ENCODE measurements at places on chromosomes 7 and 10.

- no peak for DNase-seq
Observed at GRCh38 chr7:65448816-65449504, 75.3 kb downstream of the ZNF92 start.

GRCh38 chr10:71998840-71999194, 34.6 kb downstream of the CHST3 start:
- DNase-seq, result no peak

DNA sequence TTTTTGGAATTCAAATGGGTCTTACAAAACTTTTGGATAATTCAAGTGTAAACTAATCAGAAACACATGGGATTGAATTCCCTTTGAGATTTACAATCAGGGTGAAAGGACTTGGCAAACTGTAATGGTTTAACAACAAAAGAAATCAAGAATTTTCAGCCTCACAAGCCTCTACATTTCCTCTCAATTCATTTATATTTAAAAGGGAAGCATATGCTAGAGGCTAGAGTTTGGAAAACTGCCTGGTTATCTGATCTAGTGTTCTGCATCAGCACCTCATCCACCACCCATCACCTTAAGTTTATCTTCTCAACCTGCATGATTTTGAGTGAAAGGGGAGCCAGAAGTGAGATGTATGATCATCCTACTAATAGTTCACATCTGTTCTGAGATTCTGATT, 120.7 kb downstream of the TES start:
- no peak for DNase-seq

DNA sequence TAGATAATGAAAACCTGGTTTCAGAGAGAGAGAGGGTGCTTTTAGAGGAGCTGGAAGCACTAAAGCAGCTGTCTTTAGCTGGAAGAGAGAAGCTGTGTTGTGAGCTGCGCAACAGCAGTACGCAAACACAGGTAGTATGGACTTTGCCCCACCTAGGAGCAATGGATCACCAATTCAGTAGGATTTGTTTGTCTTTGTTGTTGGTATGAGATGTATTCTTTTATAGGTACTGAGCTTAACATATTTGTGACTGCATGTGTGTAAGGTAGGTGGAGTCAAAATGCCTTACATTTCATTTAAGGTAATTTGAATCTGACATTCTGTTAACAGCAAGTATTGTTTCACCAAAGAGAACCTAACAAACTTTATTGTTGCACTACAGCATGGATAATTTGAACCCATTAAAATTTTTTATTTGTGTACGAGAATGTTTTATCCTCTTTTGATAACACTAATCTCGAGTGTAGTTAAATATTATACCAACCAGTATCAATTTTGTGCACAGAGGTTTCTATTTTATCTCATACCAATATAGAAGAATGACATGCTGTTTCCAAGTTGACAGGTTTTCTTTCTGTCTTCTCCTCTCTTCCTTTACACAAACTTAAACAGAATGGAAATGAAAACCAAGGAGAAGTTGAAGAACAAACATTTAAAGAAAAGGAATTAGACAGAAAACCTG, 92.1 kb downstream of the CYP51A1 start:
- DNase-seq, result no peak

GRCh38 chr10:121928528-121928884, 675 bp upstream of the ATE1 start:
- DNase-seq, result no peak

GRCh38 chr10:127498087-127498486, 51.0 kb upstream of the NPS start:
- DNase-seq, result no peak

GRCh38 chr10:79027147-79028055, 41.4 kb upstream of the ZMIZ1 start:
- DNase-seq, result no peak

- DNase-seq, result no peak
Observed at GRCh38 chr10:68239596-68240150, 7.8 kb upstream of the ATOH7 start.

DNA sequence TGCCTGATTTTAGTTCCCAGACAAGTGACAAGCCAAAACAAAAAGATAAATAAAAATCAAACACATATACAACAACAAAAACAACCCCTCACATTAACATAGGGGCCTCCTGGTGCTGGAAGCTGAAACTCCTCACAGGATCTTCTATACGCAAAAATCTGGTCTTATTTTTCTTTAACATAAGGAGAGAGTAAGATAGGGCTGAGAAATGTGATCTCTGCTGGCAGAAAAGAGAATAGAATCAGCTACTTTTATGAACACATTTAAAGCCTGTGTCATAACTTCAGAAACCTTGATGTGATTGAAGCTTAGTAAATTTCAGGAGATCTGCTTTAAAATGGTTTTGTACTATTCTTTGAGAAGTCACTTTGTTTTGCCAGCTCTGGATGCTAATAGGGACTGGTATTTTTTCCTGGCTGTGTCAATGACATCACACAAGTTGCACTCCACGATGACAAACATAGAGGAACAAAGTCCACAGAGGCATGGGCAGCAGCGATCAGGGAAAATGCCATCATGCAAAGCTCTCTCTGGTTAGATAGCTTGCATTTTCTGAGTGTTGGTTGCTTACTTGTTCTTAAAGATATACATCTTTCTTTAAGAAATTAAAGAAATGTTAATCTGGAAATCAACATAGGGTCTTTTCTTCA, 176.6 kb upstream of the SP4 start:
- no peak for DNase-seq

DNA sequence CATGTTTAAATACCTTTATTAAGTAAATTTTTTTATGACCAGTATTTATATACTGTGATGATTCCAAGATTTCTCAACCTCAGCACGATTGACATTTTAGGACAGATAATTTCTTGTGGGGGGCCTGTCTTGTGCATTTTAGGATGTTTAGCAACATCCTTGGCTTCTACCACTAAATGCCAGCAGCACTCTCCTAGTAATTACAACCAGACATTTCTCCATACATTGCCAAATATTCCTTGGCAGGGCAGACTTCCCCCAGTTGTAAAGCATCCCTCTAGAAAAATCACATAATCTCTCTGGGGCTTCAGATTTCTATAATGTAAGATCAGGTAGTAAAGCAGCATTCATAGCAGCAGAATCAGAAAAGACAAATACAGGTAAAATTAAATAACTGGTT, 7.8 kb upstream of the LIPM start:
- no peak for DNase-seq

DNA sequence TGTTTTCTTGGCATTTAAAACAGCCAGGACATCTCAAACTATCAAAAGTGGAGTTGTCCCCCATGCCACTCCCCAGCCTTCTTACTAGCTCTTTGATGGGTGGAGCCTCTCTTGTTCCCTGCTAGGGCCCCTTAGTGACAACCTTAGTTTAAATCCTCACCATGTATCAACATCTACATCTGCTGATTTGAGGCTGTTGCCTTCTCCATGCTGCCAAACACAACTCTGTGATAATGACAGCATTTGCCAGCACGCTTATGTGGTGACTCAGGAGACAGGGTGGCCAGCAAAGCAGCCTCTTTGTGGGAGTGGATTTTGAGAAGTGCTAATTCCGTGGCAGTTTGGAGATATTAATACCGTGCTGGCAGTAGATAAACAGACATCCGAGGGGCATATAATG, 145.4 kb downstream of the LRRC4 start:
- peak; percentile 39 for DNase-seq

GRCh38 chr10:63348245-63348850, 117.4 kb downstream of the JMJD1C start:
- no peak for DNase-seq

DNA sequence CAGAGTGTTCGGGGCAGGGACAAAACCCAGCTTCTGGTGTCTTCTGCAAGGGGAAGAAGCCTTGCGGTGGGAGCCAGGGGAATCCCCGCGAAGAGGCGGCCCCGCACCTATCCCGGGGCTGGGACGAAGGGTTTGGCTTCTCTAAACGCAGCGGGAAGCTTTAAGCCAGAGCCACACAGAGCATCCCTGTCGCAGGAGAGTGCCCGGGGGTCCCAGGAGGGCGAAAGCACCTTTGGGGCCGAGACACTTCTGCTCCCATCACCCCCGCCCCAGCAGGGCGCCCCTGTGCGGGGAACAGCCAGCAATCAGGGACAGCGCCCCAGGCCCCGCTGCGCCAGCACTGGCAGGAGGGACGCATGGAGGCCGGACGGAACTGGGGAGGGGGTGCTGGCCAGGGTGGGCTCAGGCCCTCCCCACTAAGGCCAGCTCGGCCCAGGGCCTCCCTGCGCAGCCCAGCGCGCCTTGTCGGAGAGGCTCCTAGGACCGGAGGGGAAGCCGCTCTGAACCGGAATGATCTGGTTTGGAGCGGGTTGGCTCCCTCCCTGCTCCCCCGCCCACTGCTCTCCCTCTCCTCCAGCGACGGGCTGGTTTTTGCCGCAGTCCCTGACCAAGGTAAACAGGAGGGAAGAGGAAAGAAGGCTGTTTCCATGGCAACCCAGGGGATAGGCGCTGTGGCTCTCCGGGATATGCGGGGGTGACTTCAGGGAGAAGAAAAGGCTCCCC, 63.9 kb downstream of the TMEM209 start:
- peak; percentile 53 for DNase-seq

DNA sequence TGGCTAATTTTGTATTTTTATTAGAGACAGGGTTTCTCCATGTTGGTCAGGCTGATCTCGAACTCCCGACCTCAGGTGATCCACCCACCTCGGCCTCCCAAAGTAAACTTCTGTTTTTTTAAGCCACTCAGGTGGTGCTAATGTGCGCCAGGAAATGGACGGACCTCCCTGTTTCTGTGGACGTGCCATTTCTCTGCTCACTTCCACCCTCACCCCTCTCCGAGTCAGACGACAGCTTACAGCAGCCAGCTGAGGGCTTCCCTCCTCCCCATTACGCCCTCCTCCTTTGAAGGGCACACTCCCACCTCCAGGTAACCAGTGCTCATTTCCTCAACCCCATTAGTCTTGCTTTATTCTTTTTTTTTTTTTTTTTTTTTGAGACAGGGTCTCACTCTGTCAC, 41.7 kb upstream of the EZH2 start:
- no peak for DNase-seq

GRCh38 chr7:140640727-140641523, at the start of gene DENND2A:
Gene DENND2A (minus strand): TSS chr7:140640813. CDS start chr7:140602397, 38,416 bp downstream.
- DNase-seq, result no peak

DNA sequence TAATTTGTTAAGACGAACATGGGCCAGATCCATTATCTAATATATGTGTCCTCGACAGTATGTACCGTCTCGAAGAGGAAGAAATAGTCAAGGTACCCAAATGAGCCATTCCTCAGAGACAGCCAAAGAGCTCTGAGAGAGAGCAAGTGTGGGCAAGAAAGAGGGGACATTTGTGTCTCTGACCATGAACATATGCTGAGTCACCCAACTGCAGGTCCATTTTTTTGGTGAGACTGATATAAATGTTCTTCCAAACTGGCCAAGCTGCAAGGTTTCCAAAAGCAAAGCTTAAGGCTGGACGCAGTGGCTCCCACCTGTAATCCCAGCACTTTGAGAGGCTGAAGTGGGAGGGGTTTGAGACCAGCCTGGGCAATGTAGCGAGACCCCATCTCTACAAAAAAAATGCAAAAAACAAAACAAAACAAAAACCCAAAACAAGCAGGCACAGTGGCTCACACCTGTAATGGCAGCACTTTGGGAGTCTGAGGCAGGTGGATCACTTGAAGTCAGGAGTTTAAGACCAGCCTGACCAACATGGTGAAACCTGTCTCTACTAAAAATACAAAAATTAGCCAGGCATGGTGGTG, 26.0 kb upstream of the ATXN7L1 start:
- no peak for DNase-seq

DNA sequence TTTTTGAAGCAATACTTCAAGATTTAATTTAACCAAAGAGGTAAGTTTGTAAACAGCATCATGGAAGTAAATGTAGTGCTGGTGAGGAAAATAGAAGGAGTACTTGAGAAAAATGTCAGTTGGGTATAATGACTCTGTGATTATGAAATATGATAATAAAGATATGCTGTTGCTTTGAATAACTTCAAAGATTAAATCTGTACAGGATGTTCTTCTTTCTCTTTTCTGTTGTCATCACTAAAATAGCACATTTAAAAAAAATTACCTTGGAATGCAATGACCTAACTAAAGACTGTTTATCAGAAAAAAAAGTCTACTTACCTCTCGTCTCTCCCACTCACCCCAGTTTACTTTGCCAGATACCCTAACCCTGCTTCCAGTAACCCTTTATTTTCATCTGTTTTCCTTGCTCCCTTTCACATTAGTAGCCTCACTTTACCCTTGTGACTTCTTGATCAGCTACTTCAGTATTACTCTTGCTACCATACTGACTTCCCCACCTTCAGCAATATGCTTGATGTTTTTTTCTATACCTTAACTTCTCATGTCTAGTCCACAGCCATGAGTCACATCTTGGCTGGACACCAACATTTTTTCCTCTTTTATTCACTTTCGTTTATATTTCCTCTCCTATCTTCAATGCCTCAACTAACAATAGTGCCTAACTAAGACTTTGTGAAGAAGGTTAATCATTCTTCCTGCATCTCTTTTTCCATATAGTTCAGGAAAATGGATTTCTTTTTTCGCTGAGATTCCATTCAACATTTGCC, 29.7 kb upstream of the TAS2R16 start:
- no peak for DNase-seq

DNA sequence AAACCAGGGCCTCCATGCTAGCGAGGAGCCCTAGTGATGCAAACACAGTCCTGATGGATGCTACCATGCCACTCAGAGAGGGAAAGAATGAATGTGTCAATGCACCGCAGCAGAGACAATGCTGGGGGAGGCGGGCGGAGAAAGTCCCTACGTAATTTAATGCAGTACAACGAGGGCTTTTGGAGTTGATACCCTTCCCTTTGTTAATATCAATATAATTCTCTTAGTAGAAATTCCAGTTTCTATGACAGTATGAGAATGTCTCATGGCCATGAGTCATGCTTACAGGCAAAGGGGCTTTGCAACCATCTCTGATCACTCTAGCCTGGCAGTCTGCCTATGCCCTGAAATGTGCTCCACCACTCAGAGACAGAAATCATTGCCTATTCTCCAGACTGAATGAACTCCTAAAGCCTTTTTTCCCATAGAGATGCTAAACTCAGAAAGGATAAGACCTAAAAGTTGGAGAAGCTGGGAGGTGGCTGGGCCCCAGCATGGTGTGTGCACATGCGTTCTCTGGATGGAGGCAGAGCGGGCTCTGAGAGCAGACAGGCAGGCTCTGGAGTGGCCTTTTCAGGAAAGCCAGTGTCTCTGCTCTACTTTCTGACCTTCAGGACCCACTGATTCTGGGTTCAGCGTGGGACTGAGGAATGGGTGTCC, 20.3 kb upstream of the GIMAP2 start:
- DNase-seq, result peak; percentile 71

DNA sequence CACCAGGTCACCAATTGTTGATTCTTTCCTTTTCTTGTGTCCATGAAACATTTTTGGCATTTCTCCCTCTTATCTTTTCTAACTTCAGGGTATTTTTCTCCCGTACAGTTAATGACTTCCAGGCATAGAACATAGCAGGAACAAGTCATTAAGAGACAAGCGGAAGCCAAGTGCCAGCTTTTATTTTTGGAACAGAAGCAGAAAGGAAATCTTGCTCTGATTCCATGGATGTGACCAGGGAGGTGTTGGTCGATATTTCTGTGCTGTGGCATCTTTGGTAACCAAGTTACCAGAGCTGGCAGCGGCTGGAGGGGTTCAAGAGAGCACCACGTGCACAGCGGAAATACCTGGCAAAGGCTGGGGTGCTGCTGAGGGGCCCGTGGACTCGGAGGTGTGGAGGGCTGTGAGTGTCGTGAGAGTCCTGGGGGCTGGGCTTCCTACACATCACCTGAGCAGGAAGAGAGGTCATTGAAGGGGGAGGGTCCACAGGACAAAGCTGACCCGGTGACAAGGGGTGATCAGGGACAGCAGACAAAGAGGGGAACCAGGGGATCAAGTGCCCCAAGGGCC, 1.8 kb downstream of the LLCFC1 start:
- DNase-seq, result no peak

- peak; percentile 77 for DNase-seq
Observed at GRCh38 chr7:100465702-100466311, 1.7 kb upstream of the SPACDR start.

GRCh38 chr10:3099291-3100092, 32.1 kb downstream of the PFKP start:
- peak; percentile 81 for DNase-seq
